ENCODE measurements at places on chromosomes 1 and 21.
A peak's percentile ranks its signal among the peaks of the same experiment; 100 is the strongest.

GRCh38 chr1:64440183-64440826, 29.6 kb upstream of the CACHD1 start:
- DNase-seq = no peak

GRCh38 chr1:151510957-151511635, at the start of gene CGN:
TSS of gene CGN (plus strand) at chr1:151511387. CDS start at chr1:151518520, 7,133 bp downstream.
- DNase-seq = peak; percentile 96

- no peak for DNase-seq
Measured at GRCh38 chr1:34712007-34712688, 42.7 kb upstream of the GJB5 start.

GRCh38 chr1:181100934-181101333, 12.4 kb downstream of the IER5 start:
- no peak for DNase-seq

DNA sequence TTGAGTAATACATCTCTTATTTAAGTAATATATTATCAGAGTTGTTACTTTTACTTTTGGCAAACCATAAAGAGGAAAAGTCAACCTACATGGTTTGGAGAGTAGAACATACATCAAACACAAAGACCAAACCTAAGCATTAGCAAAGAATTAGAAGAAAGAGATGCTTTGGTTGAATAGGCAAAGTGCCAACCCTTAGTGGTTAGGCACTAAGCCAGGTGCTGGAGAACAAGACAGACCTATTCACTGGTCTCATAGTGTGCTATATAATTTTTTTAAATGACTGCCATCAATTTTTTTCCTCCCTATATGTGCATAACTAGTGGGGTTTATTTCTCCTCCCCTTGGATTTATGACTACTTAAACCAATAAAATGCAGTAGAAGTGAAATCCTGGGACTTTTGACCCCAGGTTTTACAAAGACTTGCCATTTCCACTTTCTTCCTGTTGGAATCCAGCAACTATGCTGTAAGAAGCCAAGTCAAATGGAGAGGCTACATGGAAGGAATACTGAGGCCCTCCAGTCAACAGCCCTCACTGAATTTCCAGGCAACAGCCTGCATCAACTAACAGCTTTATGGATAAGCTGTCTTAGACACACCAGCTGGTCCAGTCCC, 69.8 kb upstream of the HAO2 start:
- no peak for DNase-seq

- peak; percentile 90 for DNase-seq
Measured at GRCh38 chr1:235327559-235328270, at the start of gene ARID4B. TSS of gene ARID4B (minus strand) at chr1:235328179. CDS start at chr1:235326919, 1,260 bp downstream.

DNA sequence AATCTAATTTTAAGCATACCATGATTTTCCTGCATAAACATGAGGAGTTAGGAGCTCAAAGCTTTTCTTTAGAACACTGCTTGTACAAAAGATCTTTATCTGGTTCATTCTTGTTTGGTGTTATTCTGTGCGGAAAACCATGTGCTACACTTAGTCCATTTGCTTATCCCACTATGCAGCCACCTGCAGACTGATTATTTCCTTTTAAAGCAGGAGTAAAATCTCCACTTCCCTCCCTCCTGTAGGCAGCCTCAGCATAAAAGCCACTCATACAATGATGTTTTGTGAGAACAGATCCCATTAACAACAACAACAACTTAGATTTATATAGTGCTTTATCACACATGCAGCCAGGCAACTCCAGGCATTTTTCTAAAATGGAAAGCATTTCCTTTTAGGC, 355.3 kb upstream of the NEGR1 start:
- DNase-seq = no peak

- DNase-seq = no peak
Measured at GRCh38 chr21:43855955-43856354, 9.1 kb upstream of the AGPAT3 start.

DNA sequence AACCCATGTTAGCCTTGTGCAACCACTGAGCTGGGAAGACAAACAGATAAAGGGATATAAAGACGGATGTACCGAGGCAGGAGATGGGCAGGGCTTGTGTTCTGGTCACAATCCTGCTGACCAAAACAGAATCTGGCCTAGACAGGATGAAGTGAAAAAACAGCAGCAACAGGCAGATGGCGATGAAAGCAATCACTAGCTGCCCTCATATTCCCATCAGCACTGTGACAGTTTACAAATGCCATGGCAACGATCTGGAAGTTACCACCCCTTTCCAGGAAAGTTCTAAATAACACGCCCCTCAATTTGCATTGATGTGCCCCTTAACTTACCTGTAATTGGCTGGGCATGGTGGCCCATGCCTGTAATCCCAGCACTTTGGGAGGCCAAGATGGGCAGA, 40.6 kb upstream of the CD46 start:
- no peak for DNase-seq

DNA sequence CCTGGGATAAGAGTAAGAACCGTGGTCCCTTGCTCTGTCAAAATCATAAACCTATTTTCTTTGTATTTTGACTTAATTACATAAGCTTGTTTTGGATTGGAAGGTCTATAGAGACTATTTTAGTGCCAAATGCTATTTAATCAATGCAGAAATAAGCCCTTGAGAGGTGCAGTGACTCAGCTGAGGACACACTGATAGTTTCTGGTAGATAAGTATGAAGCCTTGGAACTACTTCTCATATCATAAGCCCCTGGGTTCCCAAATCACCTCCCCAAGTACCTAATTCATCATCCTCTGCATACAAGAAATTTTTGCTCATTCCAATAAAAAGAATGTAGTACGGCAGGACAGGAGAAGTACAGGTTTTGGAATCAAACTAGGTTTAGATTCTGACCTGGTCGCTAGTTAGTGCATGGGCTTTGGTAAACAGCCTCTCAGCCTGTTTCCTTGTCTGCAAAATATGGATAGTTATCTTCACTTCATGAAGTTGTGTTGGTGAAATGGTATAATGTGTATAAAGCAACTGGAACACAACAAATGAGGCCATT, 3.3 kb upstream of the CD55 start:
- no peak for DNase-seq

DNA sequence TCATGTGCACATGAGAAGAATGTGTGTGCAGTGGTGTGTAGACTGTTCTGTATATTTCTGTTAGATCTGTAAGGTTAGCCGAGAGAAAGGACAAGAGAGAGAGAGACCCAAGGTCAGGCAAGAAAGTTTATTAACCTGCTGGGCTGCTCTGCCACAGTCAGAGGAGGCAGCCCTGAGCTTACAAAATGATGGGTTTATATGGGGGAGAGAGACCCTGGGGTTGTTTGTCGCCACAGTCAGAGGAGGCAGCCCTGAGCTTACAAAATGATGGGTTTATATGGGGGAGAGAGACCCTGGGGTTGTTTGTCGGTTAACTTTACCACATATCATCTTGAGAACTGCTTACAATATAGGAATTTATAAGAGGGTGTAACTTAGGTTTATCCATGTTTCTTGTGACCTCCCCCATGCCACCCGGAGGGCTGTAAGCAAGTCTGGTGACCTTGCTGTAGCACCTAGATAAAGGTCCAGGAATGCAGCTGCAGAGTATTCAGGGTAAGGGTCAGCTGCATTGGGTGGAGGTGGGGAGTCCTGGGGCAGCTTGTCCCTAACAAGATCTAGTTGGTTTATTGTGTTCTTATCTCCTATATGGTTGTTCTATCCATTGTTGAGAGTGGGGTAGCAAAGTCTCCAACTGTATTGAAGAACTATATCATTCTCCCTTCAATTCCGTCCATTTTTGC, 9.3 kb upstream of the ZBTB40 start:
- no peak for DNase-seq

GRCh38 chr1:169795687-169796086, 980 bp upstream of the METTL18 start:
- DNase-seq = no peak

GRCh38 chr1:165383067-165383466, 26.6 kb upstream of the LMX1A start:
- no peak for DNase-seq

GRCh38 chr1:80155371-80155770, 1148.8 kb upstream of the ADGRL4 start:
- no peak for DNase-seq

DNA sequence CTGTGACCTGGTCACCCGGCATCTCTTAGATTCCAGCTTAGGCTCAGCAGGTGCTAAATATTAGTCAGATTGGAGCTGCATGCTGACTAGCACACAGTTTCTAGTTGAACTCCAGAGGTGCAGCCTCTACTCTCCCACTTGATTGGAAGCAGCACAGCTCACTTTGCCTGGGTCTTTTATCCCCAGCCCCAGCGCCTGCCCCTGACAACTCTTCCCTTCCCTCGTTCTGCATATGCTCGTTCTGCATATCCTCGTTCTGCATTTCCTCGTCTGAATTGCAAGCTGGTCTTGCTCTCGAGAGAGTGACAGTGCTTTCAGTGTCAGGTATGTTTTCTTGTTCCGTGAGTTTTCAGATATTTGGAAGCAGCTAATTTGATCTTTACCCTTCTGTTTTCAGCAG, 11.7 kb downstream of the COL18A1 start:
- no peak for DNase-seq

- DNase-seq = no peak
Measured at GRCh38 chr1:59328353-59328752, 31.5 kb downstream of the FGGY start.

DNA sequence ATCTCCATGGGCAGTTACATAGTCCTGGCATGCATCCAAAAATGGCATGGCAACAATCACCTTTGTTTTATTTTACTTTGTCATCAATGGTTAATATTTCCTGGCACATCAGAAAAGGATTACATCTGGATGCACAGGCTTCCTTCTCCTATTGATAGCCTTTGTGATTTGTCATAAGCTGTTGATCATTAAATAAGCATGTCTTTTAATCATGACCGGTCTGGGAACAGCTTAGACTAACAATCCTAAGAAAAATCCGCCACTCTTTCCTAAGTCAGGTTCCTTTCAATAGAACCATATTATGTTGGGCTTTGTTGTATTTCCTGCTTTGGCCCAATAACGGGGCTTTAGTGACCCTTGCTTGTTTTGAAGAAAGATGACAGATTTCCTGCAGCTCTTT, 330.6 kb downstream of the DUSP10 start:
- no peak for DNase-seq

DNA sequence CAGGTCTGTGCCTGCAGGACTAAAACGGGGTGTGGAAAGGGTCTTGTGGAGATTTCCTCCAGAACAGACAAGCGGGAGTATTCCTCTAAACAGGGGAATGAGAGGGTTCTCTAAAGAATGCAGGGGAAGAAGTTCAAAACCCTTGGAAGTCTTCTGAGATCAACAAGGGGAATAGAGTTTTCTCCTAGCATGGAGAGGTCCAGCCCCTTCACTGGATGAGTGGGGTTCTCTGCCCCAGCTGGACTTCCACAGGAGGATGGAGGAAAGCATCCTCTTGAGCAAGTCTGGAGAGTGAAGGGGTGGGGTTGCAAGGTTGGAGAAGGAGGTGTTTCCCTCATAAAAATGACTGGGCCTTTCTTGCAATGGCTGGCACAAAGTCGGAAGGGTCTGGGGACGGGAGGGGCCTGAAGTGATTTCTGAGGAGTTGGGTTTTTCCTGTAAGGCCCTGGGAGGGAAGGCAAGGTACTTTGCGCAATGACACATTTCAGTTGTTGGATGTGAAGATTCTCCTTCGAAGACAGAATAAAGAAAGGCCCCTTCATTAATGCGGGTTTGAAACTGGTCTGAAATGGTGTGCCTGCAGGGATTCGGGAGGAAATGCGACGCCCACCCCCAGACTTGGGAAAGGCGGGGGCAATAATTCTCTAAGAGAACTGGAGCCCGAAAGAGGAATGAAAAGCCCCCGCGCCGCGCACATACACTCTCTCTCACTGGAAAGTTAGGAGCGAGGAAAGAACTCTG, 884 bp downstream of the SPATA6 start:
- no peak for DNase-seq

DNA sequence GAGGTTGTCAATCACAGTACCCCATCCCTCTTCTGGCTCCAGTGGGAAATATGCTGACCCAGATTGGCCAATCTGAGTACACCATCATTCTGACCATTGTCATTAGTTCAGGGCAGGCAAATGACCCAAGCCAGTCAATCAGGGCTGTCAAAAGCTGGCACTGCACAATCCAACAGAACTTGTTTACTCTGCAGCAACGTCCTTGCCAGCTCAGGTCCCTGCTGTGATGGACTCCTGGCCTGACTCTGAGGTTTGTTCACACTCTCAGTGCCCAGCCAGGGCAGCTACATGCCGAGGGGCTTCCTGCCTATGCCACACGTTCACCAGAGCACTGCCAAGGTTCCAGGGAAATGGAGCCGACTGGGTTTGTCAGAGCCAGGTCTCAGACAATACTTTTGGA, 14.7 kb upstream of the OVAAL start:
- DNase-seq = no peak

GRCh38 chr1:244445320-244446181, 6.2 kb downstream of the ADSS2 start:
- no peak for DNase-seq

- no peak for DNase-seq
Measured at GRCh38 chr1:198837278-198838021, 198.6 kb downstream of the PTPRC start.

- DNase-seq = no peak
Measured at GRCh38 chr1:63874278-63874880, 100.6 kb downstream of the ROR1 start.

GRCh38 chr1:228985661-228986060, 250.4 kb downstream of the RHOU start:
- no peak for DNase-seq

DNA sequence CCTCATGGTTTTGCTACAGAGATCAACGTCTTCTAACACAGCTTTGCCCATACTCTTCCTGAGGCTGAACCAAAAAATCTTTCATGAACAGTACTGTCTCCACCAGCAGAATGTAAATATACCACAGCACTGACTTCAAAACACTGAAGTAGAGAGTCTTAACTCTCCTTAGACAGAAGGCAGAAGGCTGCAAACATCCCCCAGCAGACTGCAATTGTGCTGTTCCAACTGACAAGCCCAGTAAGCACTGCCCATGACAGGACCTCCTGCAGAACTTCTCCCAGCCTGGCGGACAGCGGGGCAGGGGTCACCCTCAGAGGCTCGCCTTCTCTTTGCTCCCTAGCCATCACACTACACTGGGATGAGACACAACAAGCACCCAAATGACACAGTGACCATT, 218.7 kb downstream of the RERE start:
- DNase-seq = no peak

DNA sequence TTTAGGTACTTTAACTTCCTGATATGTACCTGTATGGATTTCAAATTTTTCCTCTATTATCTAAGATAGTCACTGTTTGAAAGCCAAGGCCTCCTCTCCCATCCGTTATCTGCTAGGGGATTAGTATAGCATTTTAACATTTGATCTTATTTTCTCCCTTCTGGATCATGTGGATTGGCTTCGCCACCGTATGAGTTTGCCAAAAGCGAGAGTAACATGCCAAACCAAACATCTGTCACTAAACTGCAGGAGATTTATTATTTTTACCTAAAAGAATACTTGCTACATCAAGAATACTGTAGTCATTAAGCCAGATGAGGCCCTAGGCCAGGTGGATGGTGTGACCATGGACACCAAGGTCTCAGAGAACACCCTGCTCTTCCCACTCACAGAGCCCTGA, 28.5 kb upstream of the EEIG2 start:
- DNase-seq = no peak

- DNase-seq = no peak
Measured at GRCh38 chr1:244204004-244204403, 152.9 kb downstream of the ZBTB18 start.

Data from ecto neural progenitor cell (in vitro differentiated cells).